Activated naive CD4-positive, alpha-beta T cell treated with anti-CD3 and anti-CD28 coated beads, Interleukin-2, amount 50 U/mL, for 72 hours (primary cell): ENCODE measurements at places on chromosomes 16 and 17. TPM values are rescaled to one million over a fixed set of nuclear protein-coding genes. Genes with fewer than 3 reads are reported as not detected.

- no peak for DNase-seq
Measured at GRCh38 chr17:6456321-6456720, 12.1 kb downstream of the PIMREG start.

- no peak for DNase-seq
Measured at GRCh38 chr17:63116967-63117830, 151.2 kb downstream of the TANC2 start.

DNA sequence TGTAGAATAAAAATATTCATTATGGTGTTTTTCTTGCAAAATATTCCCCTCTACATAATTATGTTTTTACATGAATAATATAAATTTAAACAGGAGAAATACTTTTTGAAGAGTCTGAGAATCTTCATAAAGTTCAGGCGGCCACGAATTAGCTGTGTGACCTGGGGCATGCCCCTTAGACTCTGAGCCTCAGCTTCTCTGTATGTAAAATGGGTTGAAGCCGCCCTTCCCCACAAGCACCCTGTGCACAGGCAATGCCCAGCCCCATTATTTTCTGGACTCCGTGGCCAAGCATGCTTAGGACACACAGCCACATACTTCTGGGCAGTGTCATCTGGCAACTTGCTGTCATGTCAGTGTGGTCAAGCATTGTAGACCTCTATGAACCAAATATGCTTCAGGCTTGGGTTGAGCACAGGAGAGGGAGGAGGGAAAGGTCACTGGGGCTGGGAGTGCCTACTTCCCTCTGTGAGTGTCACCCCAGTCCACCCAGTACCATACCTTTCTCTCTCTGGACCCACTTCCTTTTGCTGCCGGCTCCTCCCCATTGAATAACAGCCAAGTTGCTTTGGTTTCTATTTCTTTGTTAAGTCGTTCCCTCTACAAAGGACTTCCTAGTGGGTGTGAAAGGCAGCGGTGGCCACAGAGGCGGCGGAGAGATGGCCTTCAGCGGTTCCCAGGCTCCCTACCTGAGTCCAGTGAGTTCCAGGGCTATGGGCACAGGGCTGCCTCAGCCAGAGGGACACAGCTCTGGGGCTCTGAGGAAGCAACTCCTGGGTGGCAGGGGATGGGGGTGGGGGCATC lies at the start of gene LGALS9:
LGALS9 (plus strand) TSS at position 582 of the 804 bp plus-strand sequence; CDS start at position 660, 78 bp downstream.
- DNase-seq: no peak

GRCh38 chr16:1794221-1794871 lies 841 bp upstream of the IGFALS start:
- no peak for DNase-seq

TP53TG3C gene
- not detected for total RNA-seq

HASPIN gene
- total RNA-seq: 24.0 TPM

TBC1D3C gene
- not detected for total RNA-seq

KRTAP9-4 gene
- total RNA-seq: not detected

SMIM36 gene
- not detected for total RNA-seq
